Right atrium auricular region (tissue), 2 donors: ENCODE measurements at places on chromosomes 1 and 21.

GRCh38 chr1:35714921-35715567 is 3.6 kb downstream of the C1orf216 start:
- DNase-seq: no peak
- H3K27ac ChIP-seq: no peak overlapping the region
- no peaks in the 10 kb centered on the region for H3K4me1 ChIP-seq
- H3K27me3 ChIP-seq: no peaks in the 10 kb centered on the region
- no peak overlapping the region for H3K4me3 ChIP-seq

DNA sequence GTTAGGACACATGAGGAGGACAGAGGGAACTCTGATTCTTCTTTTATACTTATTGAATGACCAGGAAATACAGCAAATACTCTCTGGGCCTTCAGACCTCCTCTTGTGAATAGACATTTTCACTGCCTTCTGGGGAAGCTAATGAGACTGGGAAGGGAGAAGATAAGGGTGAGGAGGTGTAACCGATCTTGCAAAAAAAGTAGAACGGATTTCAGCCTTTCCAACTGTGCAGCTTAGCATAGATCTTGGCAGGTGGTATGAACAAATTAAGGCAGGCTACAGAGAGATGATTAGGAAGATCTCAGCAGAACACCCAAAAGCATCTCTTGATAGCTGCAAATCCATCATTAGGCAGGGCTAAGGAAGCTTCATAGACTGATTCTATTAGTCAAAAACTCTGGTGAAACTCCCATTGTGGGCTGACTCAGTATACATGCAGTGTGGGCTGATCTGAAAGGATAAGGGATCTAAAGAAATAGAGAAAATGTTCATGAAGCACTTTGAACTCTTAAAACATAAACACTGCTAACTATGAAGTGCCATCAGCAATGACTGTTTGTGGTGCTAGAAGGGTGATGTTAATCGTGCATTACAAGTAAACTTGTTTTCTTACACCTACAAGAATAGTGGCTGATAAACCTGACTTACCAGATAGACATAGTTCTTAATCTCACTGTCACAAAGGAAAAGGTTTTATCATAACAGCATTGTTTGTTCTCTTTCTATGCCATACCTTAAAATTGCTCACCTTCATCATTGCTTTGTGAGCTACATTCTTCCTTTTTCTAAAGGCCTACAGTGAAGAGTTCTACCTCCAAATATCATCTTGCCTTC is 85.5 kb upstream of the PALMD start:
- H3K27me3 ChIP-seq: no peaks in the 10 kb centered on the region
- no peaks in the 10 kb centered on the region for H3K4me1 ChIP-seq
- no peak overlapping the region for H3K27ac ChIP-seq
- no peaks in the 10 kb centered on the region for H3K36me3 ChIP-seq
- no peak for DNase-seq
- H3K4me3 ChIP-seq: no peak overlapping the region

DNA sequence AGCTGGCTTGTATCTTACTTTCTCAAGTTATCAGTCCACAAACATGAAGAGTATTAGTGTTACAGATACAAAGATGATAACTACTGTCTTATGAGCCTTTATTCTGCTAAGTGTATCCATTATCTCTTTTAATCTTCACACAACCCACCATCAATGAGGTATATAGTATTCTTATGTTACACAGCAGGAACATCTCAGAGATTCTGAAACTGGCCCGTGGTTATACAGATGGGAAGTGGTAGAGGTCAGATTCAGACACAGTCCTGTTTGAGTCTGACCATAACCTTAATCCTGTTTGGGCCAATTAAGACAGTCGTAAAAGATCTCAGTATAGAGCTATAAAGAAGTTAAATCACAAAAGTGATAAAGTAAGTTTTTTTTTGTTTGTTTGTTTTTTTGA is 5.1 kb upstream of the TMEM269 start:
- no peak overlapping the region for H3K27ac ChIP-seq
- H3K27me3 ChIP-seq: no peaks in the 10 kb centered on the region
- H3K36me3 ChIP-seq: peaks cover 31% of the 10 kb centered on the region
- DNase-seq: no peak
- H3K4me1 ChIP-seq: peaks cover under 1% of the 10 kb centered on the region

DNA sequence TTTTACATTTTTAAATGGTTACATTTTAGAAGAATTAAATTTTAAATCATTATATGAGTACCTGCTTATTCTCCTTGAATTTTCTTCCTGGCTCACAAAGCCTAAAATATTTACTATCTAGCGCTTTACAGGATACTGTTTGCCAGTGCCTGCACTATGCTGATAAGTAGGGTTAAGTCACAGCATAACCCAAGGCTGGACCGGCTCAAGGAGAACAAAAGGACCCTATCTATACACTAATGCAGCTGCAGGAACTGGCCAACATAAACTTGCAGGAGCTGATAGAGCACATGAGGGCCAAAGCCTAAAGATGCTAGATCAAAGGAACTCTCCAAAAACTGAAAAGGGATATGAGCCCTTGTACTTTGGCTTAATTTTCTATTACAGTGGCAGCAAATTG is 1086.9 kb upstream of the TMPRSS15 start:
- H3K36me3 ChIP-seq: no peaks in the 10 kb centered on the region
- no peak overlapping the region for H3K4me3 ChIP-seq
- H3K27me3 ChIP-seq: no peaks in the 10 kb centered on the region
- no peak overlapping the region for H3K27ac ChIP-seq

GRCh38 chr1:213526306-213526705 is 461.5 kb upstream of the PROX1 start:
- H3K4me3 ChIP-seq: no peak overlapping the region
- no peak for DNase-seq
- no peaks in the 10 kb centered on the region for H3K4me1 ChIP-seq
- H3K27me3 ChIP-seq: no peaks in the 10 kb centered on the region

DNA sequence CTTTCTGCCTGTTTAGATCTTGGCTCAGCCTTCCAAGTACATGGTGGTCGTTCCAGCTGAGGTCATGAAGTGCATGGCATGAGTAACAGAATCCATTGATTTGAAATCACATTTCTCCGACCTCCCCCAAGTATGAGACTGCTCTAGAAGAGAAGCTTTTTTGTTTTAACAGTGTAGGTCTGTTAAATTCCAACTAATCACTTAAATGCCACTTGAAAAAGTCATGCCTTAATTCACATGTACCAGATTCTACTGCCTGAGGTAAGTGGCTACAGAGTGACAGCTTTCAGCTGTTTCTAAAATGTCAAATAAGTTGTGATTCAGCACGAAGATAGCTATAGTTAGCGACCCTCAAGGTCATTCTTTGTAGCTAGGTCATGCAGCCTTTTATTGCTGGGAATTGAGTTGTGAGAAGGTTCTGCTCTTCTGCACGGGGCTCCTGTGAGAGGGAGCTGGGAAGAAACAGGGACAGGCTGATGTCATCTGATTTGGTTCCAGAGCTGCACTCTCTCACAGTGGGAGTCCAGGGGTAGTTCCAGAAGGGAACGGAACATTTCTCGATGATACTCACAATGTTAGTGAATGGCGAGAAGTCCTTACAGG is 112.7 kb downstream of the VPS13D start:
- H3K27ac ChIP-seq: peak overlapping the region; percentile 71
- no peak for DNase-seq
- H3K27me3 ChIP-seq: no peaks in the 10 kb centered on the region
- H3K36me3 ChIP-seq: peaks cover 25% of the 10 kb centered on the region
- no peaks in the 10 kb centered on the region for H3K4me1 ChIP-seq

GRCh38 chr1:158089925-158090637 is 90.6 kb upstream of the CD1D start:
- no peak for DNase-seq
- no peaks in the 10 kb centered on the region for H3K27me3 ChIP-seq
- H3K4me1 ChIP-seq: no peaks in the 10 kb centered on the region
- no peak overlapping the region for H3K4me3 ChIP-seq
- peaks cover 19% of the 10 kb centered on the region for H3K36me3 ChIP-seq

DNA sequence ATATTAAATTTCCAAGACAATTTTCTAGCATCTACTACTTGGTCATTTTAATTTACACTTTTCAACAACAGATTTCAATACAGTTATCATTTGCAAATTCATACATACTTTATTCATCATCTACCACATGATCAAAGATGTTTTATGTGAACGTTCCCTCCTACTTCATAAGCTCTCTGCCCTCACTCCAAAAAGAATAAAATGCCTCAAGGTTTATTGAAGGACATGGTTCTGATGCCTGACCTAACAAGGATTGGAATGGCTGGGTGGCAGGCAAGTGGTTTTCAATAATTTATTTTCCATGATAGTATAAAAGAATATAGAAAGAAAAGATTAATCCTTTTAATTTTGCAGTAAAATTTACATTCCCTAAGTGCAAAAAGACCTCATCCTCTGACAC is 5.4 kb downstream of the CDKN2C start:
- no peaks in the 10 kb centered on the region for H3K36me3 ChIP-seq
- peaks cover 9% of the 10 kb centered on the region for H3K4me1 ChIP-seq
- no peak overlapping the region for H3K4me3 ChIP-seq
- H3K27ac ChIP-seq: peak overlapping the region; percentile 100

DNA sequence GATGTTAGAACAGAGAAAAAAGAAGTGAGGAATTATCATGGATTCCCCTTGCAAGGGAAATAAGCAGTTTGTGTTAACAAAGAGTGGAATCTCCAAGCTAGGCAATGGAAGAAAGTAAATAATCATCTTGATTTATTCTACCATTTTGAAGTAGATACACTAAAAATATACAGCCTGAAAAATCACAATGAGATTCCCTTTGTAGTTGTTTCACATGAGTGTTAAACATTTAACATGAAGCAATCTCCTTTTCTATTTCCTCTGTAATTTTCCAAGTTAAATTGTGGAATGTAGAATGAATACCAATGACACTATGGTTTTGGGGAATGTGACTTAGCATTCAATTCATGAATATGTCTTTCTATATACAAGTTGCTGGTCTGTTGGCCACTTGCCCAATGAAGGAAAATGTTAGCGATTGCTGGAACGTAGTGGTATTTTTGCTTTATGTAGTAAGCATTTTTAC is 5.7 kb downstream of the TGFB2 start:
- no peak for DNase-seq
- H3K27me3 ChIP-seq: no peaks in the 10 kb centered on the region
- peak overlapping the region; percentile 15 for H3K4me3 ChIP-seq
- H3K36me3 ChIP-seq: no peaks in the 10 kb centered on the region
- peak overlapping the region; percentile 76 for H3K27ac ChIP-seq

DNA sequence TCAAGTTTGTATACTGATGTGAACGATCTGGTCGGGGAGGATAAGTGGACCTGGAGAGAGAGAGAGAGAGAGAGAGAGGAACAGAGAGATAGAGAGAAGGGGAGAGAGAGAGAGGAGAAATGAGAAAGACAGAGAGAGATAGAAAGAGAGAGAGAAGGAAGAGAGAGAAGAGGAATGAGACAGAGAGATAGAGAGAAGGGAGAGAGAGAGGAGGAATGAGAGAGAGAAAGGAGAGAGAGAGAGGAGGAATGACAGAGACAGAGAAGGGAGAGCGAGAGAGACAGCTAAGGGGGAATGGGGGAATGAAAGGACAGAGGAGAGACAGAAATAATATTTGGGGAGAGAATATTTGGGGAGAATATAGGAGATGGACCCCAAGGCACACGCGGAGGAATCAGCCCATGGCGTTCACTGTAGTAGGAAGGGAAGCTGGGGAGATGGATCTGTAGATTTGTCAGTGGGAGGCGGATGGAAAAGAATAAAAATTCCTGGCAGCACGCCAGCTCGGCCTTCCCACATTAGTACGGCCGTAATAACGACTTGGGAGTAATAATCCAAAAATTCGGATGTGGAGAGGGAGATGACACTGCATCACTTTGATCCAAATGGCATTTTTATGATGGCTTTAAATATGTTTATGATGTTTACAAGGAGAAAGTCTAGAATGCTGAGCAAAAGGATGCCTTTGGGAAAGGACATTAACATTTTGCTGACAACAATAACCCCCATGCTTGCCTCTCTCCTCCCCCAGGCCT is 159.8 kb upstream of the KCNJ6 start:
- no peak overlapping the region for H3K27ac ChIP-seq
- no peaks in the 10 kb centered on the region for H3K4me1 ChIP-seq
- no peak for DNase-seq
- H3K4me3 ChIP-seq: no peak overlapping the region
- H3K36me3 ChIP-seq: no peaks in the 10 kb centered on the region

- DNase-seq: no peak
- peak overlapping the region; percentile 33 for H3K4me3 ChIP-seq
- peak overlapping the region; percentile 94 for H3K27ac ChIP-seq
- peaks cover 40% of the 10 kb centered on the region for H3K4me1 ChIP-seq
- no peaks in the 10 kb centered on the region for H3K27me3 ChIP-seq
Observed at GRCh38 chr1:36320291-36320761, 3.1 kb downstream of the EVA1B start.

DNA sequence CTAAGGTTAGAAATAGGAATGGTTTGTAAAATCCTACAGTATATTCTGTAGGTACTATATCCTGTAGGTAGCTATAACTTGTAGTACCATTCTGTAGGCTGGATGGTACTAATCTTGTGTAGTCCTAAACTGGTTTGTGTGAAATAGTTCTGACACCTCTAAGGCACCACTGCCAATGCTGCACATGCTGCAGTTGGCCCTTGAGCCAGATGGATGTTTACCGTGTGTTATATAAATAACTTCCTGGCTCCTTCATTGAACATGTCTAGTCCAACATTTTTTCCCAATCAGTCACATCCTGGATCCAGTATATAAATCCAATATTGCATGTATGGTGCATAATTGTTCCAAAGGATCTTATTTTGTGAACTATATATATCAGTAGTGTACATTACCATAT is 89.5 kb upstream of the GNG4 start:
- DNase-seq: no peak
- H3K27me3 ChIP-seq: no peaks in the 10 kb centered on the region
- no peak overlapping the region for H3K4me3 ChIP-seq
- peaks cover 24% of the 10 kb centered on the region for H3K36me3 ChIP-seq
- H3K4me1 ChIP-seq: no peaks in the 10 kb centered on the region
- H3K27ac ChIP-seq: no peak overlapping the region

GRCh38 chr21:38769191-38769780 is 36.4 kb upstream of the ETS2 start:
- no peak overlapping the region for H3K27ac ChIP-seq
- H3K4me1 ChIP-seq: no peaks in the 10 kb centered on the region
- no peaks in the 10 kb centered on the region for H3K36me3 ChIP-seq
- H3K27me3 ChIP-seq: no peaks in the 10 kb centered on the region

DNA sequence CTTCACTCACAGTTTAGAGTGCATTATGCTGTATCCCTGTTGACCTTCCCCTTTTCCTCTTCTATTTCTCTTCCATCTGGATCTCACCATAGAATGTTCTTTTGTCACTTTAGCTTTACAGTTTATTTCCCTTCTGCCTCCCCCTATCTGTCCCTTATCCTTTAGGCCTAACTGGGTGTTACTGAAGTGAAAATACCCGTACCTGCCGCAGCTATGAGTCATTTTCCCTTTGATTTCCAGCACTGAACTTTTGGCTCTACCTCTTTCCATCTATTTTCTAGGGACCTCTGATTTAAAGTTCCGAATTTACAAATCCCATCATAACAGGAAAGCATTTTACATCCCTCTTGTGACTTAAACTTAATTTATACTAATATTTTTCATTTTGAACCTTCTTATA is 19.7 kb downstream of the ITSN1 start:
- DNase-seq: no peak
- H3K36me3 ChIP-seq: no peaks in the 10 kb centered on the region
